Suprapubic skin (tissue), 4 donors: ENCODE measurements at places on chromosomes 12 and 14. TPM values are rescaled to one million over a fixed set of nuclear protein-coding genes. Genes with fewer than 3 reads are reported as not detected.

Gene RPL10L
- total RNA-seq, result not detected

Gene METTL25
- total RNA-seq, result 11.5 TPM

DNA sequence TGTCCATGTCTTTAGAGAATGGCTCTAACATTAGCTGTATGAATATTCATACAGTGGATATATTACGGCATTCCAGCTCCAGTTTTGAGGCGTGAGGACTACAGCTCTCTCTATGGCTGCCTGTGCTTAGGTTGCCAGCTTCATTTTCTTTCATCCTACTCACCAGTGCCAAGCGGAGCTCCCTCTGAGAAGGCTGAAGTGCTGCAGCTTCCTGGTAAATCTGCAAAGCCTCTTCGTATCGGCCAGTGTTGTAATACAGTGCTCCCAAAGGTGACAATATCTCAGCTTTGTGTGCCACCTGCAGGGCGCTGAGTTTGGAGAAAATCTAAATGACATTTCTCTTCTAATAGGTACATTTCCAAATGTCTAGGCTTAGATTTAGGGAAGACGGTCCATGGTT, 19.8 kb upstream of the OVCH1 start:
- no peak for DNase-seq

- no peak for DNase-seq
Measured at GRCh38 chr14:105171004-105171673, 2.6 kb upstream of the JAG2 start.

DNA sequence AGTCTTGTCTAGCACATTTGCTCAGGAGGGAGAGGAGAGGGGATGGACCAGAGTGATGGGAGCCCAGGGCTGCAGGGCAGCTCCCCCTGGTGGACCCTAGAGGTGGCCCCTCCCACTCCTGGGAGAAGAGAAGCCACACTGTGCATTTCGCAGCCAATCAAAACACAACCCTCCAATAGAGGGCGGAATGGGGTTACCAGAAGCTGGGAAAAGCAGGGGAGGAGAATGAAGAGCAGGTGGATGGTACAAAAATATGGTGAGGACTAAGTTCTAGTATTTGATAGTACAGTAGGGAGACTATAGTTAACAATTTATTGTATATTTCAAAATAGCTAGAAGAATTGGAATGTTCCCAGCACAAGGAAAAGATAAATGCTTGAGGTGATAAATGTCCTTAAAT, 23.6 kb downstream of the VASH1 start:
- DNase-seq, result no peak

Gene PNMA1
- total RNA-seq, result 7.0 TPM

- DNase-seq, result no peak
Measured at GRCh38 chr12:103879048-103879692, 38.1 kb upstream of the NT5DC3 start.

- no peak for DNase-seq
Measured at GRCh38 chr12:102067574-102068258, 5.9 kb upstream of the WASHC3 start.

DNA sequence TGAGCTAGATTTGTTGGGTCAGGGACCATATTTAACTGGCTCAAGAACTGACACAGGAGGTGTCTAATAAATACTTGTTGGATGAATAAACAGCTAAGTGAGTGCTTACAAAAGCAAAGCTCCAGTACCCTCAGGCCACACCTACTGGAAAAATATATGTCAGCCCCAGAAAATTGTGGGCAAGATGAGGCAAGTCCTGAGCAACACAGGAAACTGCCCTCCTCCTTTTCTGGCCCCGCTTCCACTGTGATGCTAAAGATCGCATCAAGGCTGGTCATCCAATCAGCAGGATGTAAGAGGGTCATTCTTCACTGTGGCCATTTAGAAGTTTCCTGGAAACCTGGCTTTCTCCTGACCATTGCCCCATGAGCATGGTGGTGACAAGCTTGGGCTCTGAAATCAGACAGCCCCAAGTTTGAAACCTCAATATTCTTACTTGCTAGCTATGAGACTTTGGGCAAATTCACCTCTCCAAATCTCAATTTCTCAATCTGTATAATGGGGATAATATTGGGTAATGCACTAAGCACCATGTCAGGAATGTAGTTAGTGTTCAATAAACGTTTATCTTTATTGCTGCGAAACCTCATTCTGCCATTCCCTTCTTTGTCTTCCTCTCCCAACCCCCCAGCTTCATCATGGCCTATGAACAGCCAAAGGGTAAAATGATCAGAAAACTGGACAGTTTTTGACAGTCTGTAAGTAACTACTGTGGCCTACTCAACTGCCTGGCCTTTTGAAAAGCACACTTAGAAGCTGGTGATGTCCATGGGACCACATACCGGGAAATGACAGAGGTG, 139.3 kb upstream of the PZP start:
- no peak for DNase-seq

GRCh38 chr14:88993946-88994345, 169.5 kb downstream of the TTC8 start:
- DNase-seq, result no peak

DNA sequence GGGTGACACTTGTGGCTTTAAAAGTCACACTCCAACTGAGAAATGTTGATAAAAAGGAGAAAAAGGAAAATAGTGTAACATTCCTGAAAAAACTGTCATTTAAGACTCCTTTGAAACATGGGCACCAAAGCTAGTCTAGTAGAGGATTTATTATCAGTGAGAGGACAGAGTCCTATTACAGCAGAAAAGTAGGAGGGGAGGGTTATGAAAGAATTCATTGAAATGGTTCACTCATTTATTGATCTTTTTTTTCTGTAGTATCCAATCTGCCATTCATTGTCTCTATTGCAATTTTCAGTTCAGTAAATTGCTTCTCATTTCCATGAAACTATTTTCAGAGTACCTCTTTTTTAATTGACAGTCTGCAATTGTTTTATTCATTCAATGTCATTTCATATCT, 25.4 kb downstream of the PPM1A start:
- no peak for DNase-seq

GRCh38 chr12:132396657-132397056, 67.3 kb upstream of the GALNT9 start:
- no peak for DNase-seq

DNA sequence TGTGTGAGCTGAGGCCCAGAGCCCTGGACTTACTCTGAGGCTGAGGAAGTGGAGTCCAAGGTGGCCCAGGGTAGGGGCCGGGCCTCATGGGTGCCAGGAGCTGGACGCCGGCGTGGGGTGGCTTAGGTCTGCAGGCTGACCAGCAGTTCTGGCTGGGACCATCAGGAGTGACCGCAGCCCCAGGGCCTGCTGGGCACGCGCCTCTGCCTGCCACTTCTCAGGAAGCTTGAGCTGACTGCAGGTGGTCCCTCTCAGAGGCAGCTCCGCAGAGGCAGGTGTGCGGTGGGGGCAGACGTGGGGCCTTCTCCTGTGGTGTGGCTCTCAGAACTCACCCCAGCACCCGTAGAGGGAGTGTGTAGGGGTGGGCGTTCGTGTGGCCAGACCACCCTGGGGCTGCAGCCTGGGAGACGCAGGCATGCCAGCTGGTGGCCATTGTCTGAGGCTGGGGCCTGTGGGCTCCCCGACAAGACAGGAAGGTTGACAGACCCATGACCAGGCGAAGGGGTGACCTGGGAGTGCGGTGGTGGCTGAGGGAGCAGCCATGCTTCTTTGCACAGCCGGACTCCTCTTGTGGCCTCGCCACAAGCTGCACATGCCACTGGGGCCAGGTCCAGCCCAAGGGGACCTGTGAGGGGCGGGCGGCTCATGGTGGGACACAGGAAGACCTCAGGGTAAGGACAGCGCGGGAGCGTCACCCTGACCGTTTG, 40.0 kb upstream of the TEX22 start:
- DNase-seq, result no peak

DNA sequence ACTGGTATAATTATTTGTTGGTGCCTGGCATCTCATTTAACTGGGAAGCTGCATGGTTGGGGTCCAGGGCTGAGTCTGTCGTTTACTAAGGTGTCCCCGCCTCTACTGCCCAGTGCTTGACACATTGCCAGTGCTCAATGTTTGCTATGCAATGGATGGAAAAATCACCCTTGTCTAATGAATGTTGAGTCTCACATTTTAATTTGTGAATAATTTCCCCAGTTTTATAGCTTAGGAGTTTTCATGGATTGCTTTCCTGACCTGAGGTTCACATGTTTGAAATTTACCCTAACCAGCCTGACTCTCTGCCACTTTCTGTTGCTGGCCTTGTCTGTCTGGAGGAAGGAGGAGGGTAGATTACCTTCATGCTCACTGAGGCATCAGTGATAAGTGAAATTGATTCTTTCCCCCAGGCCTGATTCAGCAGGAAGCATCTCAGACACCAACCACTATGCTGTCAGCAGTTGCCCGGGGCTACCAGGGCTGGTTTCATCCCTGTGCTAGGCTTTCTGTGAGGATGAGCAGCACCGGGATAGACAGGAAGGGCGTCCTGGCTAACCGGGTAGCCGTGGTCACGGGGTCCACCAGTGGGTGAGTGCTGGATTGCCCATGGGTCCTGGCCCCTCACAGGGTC, 2.4 kb downstream of the DHRS2 start:
- no peak for DNase-seq

GRCh38 chr12:118986050-118986449, 4.7 kb downstream of the SRRM4 start:
- DNase-seq, result no peak

Gene COCH
- 7.9 TPM for total RNA-seq

DNA sequence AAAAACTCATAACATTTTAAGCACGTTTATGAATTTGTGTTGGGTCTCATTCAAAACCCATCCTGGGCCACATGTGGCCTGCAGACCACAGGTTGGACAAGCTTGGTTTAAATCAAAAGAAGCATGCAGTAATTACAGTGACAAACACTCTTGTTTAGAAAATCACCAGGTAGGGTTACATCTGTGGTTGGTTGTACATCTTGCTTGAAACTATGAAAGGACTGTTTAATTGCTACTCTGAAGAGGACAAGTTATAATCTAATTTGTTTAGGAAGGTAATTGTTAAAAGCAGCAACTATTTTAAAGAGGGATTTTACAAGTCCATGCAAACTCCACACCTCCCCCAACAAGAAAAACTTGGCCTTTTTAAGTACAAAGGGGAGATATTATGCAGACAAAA, 4.0 kb downstream of the TRIP11 start:
- DNase-seq, result no peak

Gene GSC
- total RNA-seq, result not detected

DNA sequence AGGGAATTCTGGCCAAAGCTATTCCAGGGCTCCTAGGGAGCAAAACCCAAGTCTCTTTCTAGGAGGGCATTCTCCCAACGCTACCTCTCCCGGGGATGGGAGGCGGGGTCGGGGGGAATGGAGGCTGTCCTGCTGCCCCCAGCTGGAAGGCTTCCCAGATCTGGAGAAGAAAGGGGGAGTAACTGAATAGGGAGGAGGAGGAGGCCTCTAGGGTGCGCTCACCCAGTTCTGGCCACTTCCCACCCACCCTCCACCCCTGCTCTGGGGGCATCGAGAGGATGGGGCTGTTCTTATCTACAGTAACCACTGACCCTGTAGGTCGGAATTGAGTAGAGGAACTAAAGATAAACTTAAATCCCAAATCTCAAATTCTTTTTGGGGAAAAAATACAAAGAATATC, 579 bp upstream of the RNASE1 start:
- no peak for DNase-seq

DNA sequence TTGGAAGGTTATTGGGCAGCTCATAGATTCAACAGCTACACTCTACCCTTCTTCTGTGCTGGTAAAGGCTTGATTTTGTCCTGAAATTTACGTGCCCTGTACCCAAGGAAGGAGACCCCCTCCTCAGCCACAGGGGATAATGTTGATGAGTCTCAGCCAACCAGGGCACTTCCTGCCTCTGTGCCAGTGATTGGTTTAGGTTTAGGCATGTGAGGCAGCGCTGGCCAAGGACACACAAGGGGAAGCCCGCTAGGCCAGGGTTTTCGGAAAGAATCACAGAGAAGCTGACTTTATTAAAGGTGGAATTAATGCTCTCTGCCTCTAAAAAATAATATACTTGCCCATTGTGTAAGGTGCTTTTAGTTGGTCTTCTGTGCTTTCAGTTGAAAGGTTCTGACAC, 15.4 kb upstream of the CTDSP2 start:
- DNase-seq, result no peak

Gene BBOF1
- 5.3 TPM for total RNA-seq

- no peak for DNase-seq
Measured at GRCh38 chr14:58765843-58766242, 128.1 kb downstream of the DACT1 start.

Gene NTN4
- total RNA-seq, result 18.7 TPM

DNA sequence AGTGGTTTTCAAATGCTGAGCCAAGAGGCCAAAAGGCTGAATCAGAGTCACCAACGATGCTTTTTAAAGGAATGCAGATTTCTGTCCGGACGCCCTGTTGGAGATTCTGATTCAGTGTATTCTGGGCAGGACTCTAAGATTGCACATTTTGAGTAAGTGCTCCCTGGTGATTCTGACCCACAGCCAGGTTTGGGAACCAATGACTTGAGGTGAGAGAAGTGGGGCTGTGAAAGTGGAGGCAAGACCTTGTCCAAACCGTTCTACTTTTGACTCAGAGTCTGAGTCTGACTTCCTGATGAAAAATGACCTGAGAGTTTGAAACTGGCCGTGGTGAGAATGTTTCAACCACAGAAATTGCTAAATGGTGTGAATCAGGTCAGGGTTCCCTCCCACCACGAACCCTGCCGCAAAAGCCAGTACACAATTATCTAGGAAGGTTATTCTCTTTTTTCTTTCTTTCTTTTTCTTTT, 90.2 kb downstream of the NTN4 start:
- no peak for DNase-seq

GRCh38 chr14:90857866-90858265, 41.6 kb upstream of the TTC7B start:
- no peak for DNase-seq

DNA sequence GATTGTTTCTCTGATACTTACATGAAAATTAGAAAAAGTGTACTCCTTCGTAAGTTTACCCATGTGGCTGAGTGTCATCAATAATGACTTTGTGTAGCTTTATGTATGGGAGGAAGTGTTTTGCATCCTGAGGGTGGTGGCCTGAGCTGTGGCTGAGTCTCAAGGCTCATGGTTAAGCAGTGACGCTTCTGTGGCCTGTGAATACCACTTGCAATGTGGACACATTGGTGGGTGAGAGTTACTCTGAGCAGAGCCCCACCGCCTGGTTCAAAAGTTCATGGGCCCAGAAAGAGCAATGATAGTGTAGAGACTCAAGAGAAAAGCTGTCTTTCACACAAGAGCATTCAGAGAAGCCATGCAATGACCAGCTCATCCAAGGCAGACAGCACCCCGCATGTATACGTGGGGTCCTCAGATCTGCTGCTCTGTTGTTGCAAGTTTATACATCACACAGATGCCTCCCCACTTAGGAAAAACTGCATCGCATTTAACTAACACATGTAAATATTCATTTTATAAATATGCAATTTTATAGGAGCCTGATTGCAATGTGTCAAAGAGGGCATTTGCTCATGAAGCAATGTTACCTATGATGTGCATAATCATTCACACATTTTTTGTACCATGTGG, 55.1 kb upstream of the FRMD6 start:
- no peak for DNase-seq

GRCh38 chr14:77130386-77130785, 11.2 kb downstream of the ZDHHC22 start:
- no peak for DNase-seq
